ENCODE measurements at places on chromosomes 4 and X.
A peak's percentile ranks its signal among the peaks of the same experiment; 100 is the strongest.

GRCh38 chr4:184349283-184350039 lies 124.9 kb downstream of the IRF2 start:
- no peak for DNase-seq

- DNase-seq = no peak
These were observed 112.7 kb downstream of the PPP4R3C start for GRCh38 chrX:27350476-27350875.

DNA sequence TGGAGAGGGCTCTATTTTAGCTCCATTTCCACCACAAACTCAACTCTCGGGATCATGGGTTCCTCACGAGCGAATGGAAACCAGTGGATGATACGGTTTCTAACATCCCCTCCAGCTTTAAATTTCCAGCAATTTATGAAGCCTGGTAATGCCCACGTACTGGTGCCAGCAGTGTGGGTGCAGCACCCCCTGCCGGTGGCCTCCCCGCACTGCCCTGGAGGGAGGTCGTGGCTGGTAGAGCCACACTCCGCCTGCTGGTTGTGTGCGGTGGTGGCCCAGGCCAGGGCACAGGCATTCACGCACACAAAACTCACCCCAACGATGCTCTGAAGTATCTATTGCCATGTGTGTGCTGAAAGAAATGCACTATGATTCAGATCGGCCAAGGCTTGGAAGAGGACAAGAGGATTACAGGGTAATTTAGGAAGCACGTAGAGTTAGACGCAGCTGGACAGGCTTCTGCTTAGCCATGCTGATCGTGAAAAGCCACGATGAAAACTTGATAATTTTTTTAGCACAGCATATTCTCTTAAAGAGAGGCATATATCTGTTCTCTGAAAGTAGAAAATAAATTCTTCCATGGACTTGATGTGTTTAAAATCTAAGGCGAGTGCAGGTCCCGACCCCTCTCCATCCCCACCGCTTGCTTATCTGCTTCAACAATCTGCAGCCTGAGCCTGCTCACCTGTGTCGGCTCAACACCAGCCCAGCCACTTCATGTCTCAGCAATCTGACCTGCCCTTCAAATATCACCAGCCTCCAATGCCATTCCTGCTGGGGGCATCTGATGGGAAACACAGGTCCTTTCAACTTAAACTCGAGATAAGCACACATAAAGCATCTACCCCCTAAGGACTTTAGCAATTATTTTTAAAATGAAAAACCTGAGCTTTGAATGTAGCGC lies 59.1 kb downstream of the SCD5 start:
- peak; percentile 70 for DNase-seq

GRCh38 chr4:157741642-157742041 lies 431.2 kb downstream of the GASK1B start:
- peak; percentile 40 for DNase-seq

DNA sequence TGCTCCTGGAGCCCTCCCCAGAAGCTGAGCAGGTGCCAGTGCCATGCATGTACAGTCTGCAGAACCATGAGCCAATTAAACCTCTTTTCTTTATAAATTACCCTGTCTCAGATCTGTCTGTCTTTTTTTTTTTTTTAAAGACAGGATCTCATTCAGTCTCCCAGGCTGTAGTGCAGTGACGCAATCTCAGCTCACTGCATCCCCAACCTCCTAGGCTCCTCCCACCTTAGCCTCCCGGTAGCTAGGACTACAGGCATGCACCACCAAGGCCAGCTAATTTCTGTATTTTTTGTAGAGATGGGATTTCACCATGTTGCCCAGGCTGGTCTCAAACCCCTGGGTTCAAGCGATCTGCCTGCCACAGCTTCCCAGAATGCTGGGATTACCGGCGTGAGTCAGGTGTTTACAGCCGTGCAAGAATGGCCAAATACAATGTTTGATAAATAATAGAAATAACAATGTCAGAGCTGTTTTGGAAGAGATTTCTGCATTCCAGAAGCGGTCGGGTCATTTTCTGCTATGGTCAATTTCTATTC lies 68.8 kb downstream of the SLC2A9 start:
- DNase-seq = peak; percentile 5

GRCh38 chr4:124343661-124344171 lies 368.8 kb downstream of the ANKRD50 start:
- DNase-seq = no peak

Measured in cardiac fibroblast (primary cell).